Left lobe of liver (tissue), 2 donors: ENCODE measurements at places on chromosomes 1 and 21. TPM values are rescaled to one million over a fixed set of nuclear protein-coding genes. Genes with fewer than 3 reads are reported as not detected.

DNA sequence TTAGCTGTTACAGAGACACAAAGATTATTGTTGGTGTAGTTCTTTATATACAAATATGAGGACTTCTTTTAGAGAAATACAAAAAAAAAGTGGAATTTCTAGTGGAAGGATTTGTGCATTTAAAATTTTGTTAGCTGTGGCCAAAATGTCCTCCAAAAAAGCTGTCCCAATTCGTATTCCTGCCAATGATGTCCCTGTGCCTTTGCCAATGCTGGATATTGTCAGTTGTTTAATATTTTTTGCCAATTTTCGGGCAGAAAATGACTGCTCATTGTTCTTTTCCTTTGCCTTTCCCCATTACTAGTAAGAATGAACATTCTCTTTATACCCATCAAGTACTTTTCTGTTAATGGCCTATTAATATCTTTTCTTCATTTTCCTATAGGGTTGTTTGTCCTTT, 110.0 kb upstream of the HOOK1 start:
- DNase-seq = no peak

GRCh38 chr1:95407886-95408291, 173.9 kb downstream of the RWDD3 start:
- DNase-seq = no peak

- DNase-seq = no peak
Observed at GRCh38 chr21:37183749-37184148, 83.4 kb downstream of the VPS26C start.

The TSPEAR gene
- not detected for total RNA-seq
